ENCODE measurements at places on chromosomes 6 and 20. TPM values are rescaled to one million over a fixed set of nuclear protein-coding genes. Genes with fewer than 3 reads are reported as not detected.

OPRM1 gene
- total RNA-seq = not detected

TMEM244 gene
- total RNA-seq = not detected

SOX18 gene
- 1.9 TPM for total RNA-seq

PERP gene
- 70.0 TPM for total RNA-seq

ELOVL2 gene
- 6.1 TPM for total RNA-seq

TRIM10 gene
- not detected for total RNA-seq

LINC00237 gene
- total RNA-seq = not detected

SMOC2 gene
- not detected for total RNA-seq

PHACTR1 gene
- not detected for total RNA-seq

F13A1 gene
- total RNA-seq = not detected

PRKN gene
- total RNA-seq = not detected

PKIB gene
- total RNA-seq = 0.74 TPM

CRIP3 gene
- total RNA-seq = 0.11 TPM

C6orf52 gene
- 1.7 TPM for total RNA-seq

SLC22A7 gene
- total RNA-seq = not detected

MROH8 gene
- 0.70 TPM for total RNA-seq

MOXD1 gene
- 1.5 TPM for total RNA-seq

CYP39A1 gene
- total RNA-seq = not detected

ULBP3 gene
- 5.3 TPM for total RNA-seq

TREM1 gene
- total RNA-seq = 0.14 TPM

CCN2 gene
- 221 TPM for total RNA-seq

SLC22A2 gene
- 0.06 TPM for total RNA-seq

MAS1 gene
- not detected for total RNA-seq

TFAP2C gene
- total RNA-seq = 14.6 TPM

CCND3 gene
- total RNA-seq = 145 TPM

MSH5 gene
- total RNA-seq = 14.2 TPM

KIF3B gene
- total RNA-seq = 27.8 TPM

CPXM1 gene
- total RNA-seq = 0.04 TPM

ZNF292 gene
- total RNA-seq = 3.3 TPM

ADGRF4 gene
- total RNA-seq = 16.5 TPM

CLDN20 gene
- not detected for total RNA-seq

KIF6 gene
- total RNA-seq = 0.18 TPM

PPP1R14C gene
- 3.7 TPM for total RNA-seq

ENPP1 gene
- total RNA-seq = 1.3 TPM

OLIG3 gene
- not detected for total RNA-seq

TGIF2 gene
- 4.9 TPM for total RNA-seq

NRSN1 gene
- not detected for total RNA-seq

TRIM27 gene
- total RNA-seq = 45.3 TPM

CFAP206 gene
- total RNA-seq = 0.31 TPM

TREM2 gene
- 0.08 TPM for total RNA-seq

All from A549 treated with dexamethasone at 1 μM for 4 hours (cell line).